ENCODE measurements at places on chromosomes 12 and 14.

- no peaks in the 10 kb centered on the region for H3K27me3 ChIP-seq
- no peaks in the 10 kb centered on the region for H3K4me1 ChIP-seq
- H3K36me3 ChIP-seq, result peaks cover 4% of the 10 kb centered on the region
- H3K27ac ChIP-seq, result peak overlapping the region; percentile 45
- no peak for DNase-seq
These were observed 35.8 kb upstream of the FBXO33 start for GRCh38 chr14:39467889-39468524.

- no peak overlapping the region for H3K27ac ChIP-seq
- no peak for DNase-seq
- H3K27me3 ChIP-seq, result no peaks in the 10 kb centered on the region
- H3K4me3 ChIP-seq, result no peak overlapping the region
- H3K36me3 ChIP-seq, result peaks cover 3% of the 10 kb centered on the region
- H3K4me1 ChIP-seq, result no peaks in the 10 kb centered on the region
These were observed 54.7 kb upstream of the DDX11 start for GRCh38 chr12:31018790-31019505.

- H3K27ac ChIP-seq, result peak overlapping the region; percentile 98
- no peak for DNase-seq
- H3K4me1 ChIP-seq, result peaks cover 30% of the 10 kb centered on the region
- H3K4me3 ChIP-seq, result peak overlapping the region; percentile 93
These were observed 33.9 kb downstream of the MIA2 start for GRCh38 chr14:39267608-39268005.

DNA sequence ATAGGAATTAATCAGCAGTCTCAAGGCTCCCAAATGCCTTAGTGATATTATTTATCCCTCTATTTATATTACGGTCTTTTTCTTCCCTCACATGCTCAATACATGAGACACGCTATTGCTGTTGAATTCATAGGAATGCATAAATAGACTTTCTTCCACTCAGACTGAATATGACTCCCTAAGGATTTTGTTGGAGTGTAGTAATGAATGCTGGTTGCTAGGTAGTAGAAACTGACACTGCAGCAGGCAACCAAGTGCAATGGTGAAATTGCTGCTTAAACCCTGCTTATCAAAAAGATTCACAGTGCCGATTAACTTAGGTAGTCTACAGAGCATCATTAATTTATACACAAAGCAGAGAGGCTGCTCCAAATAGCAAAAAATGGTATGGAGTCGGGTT is 168.2 kb downstream of the KCNC2 start:
- H3K27me3 ChIP-seq, result peaks cover 8% of the 10 kb centered on the region
- no peak overlapping the region for H3K27ac ChIP-seq
- H3K36me3 ChIP-seq, result no peaks in the 10 kb centered on the region
- DNase-seq, result no peak

GRCh38 chr12:20493934-20494333 is 125.6 kb downstream of the PDE3A start:
- H3K27ac ChIP-seq, result peak overlapping the region; percentile 50
- H3K4me1 ChIP-seq, result peaks cover 28% of the 10 kb centered on the region

GRCh38 chr14:96713426-96713825 is 83.8 kb upstream of the VRK1 start:
- H3K27me3 ChIP-seq, result peaks cover 23% of the 10 kb centered on the region
- DNase-seq, result no peak
- peaks cover 1% of the 10 kb centered on the region for H3K4me1 ChIP-seq
- H3K36me3 ChIP-seq, result no peaks in the 10 kb centered on the region

GRCh38 chr12:27940756-27941402 is 31.7 kb downstream of the PTHLH start:
- DNase-seq, result peak; percentile 67
- H3K36me3 ChIP-seq, result no peaks in the 10 kb centered on the region
- no peaks in the 10 kb centered on the region for H3K27me3 ChIP-seq
- H3K4me1 ChIP-seq, result no peaks in the 10 kb centered on the region
- H3K27ac ChIP-seq, result no peak overlapping the region

DNA sequence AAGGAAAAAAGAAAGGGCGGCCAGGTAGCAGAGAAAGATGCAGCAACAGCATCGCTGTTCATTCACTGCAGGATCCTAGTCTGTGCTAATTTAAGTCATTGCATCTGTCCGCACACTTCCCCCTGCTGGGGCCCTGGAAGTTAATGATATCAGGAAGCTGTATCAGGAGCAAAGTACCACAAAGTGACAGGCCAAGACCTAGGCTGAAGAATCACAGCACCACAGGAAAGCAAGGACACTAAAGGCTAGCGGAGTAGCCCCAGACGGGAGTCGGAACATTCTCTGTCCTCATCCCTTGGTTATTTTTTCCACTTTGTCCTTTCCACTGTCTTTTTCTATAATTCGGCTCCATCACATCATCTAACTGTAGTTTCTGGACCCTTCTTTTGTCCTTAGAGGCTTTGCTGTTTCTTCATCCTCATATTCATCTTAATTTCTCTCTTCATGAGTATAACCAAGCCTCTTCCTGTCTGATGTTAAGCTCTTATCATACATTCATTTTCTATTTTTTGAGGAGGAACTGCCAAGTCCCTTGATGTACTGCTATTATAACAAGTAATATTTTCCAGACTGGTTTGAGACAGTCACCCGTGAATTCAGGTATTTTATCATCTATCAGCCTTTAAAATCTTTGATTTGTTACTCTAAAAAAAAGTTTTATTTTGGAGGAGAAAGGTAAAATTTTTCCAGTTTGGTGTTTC is 28.3 kb downstream of the DUSP16 start:
- peaks cover 25% of the 10 kb centered on the region for H3K4me1 ChIP-seq
- H3K4me3 ChIP-seq, result no peak overlapping the region
- H3K27me3 ChIP-seq, result no peaks in the 10 kb centered on the region
- H3K27ac ChIP-seq, result peak overlapping the region; percentile 66
- H3K36me3 ChIP-seq, result peaks cover 2% of the 10 kb centered on the region

DNA sequence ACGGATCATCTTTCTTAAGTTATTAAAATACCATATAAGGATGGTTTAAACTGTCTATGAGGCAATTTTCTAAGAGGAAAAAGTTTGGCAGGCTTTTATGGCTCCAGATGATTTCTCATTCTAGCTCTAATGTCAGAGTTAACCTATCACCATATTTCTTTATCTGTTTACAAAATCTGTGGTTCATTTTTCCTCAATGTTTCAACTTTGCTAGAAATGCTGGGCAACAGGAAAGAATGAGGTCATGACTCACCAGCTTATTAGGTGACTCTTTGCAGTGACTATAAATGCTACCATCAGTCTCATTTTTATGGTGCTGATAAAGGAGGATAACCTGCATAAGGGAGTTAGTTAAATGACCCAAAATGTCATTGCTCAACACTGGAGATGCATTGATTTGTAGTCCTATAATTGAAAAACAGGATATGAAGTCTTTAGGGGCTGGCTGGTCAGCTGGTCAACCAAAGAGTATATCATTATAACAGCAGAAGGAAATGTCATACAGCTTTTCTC is 45.3 kb upstream of the RAP1B start:
- H3K4me3 ChIP-seq, result no peak overlapping the region
- H3K36me3 ChIP-seq, result peaks cover 2% of the 10 kb centered on the region
- no peaks in the 10 kb centered on the region for H3K4me1 ChIP-seq
- H3K27me3 ChIP-seq, result no peaks in the 10 kb centered on the region

GRCh38 chr14:55267820-55268219 is 3.4 kb upstream of the FBXO34 start:
- H3K4me1 ChIP-seq, result peaks cover 11% of the 10 kb centered on the region
- no peak for DNase-seq
- no peak overlapping the region for H3K27ac ChIP-seq
- no peaks in the 10 kb centered on the region for H3K27me3 ChIP-seq
- H3K36me3 ChIP-seq, result no peaks in the 10 kb centered on the region

DNA sequence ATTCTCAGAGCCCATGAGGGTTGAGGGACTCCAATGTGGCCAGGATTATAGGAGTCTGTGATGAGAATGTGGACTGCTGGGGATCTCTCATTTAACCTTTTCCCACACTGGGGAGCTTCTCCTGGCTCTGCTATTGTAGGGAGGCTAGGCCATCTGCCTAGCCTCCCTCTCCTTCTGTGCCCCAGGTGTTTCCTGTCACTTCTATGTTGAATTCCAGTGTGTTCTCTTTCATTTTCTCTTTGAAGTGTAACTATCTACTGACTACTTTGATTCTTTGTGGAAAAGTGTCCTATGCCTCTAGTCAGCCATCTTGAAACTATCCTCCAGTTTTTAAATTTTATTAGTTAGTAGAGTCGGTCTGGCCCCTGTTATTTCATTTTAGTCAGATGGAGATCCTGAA is 53.4 kb upstream of the ABCD2 start:
- DNase-seq, result no peak
- H3K27ac ChIP-seq, result no peak overlapping the region
- H3K4me1 ChIP-seq, result no peaks in the 10 kb centered on the region
- H3K4me3 ChIP-seq, result no peak overlapping the region
- no peaks in the 10 kb centered on the region for H3K36me3 ChIP-seq
- H3K27me3 ChIP-seq, result no peaks in the 10 kb centered on the region

GRCh38 chr12:89861086-89861485 is 152.4 kb upstream of the ATP2B1 start:
- H3K27me3 ChIP-seq, result no peaks in the 10 kb centered on the region
- DNase-seq, result no peak
- no peak overlapping the region for H3K4me3 ChIP-seq
- no peak overlapping the region for H3K27ac ChIP-seq
- no peaks in the 10 kb centered on the region for H3K4me1 ChIP-seq

DNA sequence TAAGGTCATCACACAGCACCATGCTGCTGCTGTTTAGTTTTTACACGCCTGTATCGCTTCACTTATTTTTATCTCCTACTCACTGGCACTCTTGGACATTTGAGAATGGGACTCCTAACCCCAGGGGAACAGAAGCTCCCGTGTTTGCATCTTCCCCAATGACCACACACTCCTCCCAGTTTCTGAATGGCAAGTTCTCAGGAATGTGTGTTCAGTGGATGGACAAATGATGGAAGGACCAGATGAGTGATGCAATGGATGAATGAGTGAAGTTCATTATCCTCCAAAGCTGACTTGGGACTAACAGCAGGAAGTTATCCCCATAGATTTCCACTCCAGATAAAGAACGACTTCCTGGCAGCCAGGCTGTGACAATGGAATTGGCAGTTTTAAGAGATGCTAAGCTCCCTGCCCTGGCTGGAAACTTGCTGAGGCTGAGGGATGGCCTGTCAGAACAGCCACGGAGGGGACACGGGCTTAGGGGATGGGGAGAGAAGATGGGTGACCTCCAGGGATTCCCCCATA is 231.5 kb downstream of the SLC15A4 start:
- H3K27ac ChIP-seq, result no peak overlapping the region
- no peak overlapping the region for H3K4me3 ChIP-seq
- H3K27me3 ChIP-seq, result peaks cover 31% of the 10 kb centered on the region
- no peaks in the 10 kb centered on the region for H3K36me3 ChIP-seq
- no peaks in the 10 kb centered on the region for H3K4me1 ChIP-seq

DNA sequence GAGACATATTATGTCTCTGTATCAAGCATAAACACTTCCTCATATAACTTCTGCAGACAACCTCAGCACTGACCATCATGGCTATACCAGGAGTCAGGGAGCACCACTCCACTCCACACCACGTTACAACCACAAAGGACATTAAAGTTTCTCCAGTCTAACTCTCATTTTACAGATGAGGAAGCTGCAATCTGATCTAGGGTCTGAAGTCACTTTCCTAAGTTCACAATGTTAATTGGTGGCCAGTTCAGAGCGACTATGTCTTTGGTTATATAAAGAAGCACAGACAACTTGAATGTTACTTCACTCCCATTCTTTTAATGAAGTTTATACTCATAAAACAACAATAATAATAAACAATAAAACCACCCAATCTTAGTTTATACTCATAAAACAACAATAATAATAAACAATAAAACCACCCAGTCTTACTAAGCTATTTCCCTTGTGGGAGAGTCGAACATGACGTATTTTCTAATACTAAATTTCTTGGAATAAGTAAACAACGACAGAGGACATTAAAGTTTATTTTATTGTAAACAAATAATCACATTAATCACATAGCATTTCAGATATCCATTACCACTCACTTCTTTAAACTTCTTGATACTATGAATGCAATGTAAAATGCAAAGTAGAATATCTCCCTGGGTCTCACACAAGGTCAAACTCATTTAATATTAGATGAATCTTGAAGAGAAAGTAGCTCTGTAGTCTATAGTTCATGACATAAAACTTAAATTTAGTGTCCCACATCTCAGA is 72.4 kb upstream of the SSTR1 start:
- H3K4me3 ChIP-seq, result no peak overlapping the region
- H3K27me3 ChIP-seq, result no peaks in the 10 kb centered on the region
- H3K27ac ChIP-seq, result no peak overlapping the region
- H3K4me1 ChIP-seq, result no peaks in the 10 kb centered on the region
- H3K36me3 ChIP-seq, result no peaks in the 10 kb centered on the region

DNA sequence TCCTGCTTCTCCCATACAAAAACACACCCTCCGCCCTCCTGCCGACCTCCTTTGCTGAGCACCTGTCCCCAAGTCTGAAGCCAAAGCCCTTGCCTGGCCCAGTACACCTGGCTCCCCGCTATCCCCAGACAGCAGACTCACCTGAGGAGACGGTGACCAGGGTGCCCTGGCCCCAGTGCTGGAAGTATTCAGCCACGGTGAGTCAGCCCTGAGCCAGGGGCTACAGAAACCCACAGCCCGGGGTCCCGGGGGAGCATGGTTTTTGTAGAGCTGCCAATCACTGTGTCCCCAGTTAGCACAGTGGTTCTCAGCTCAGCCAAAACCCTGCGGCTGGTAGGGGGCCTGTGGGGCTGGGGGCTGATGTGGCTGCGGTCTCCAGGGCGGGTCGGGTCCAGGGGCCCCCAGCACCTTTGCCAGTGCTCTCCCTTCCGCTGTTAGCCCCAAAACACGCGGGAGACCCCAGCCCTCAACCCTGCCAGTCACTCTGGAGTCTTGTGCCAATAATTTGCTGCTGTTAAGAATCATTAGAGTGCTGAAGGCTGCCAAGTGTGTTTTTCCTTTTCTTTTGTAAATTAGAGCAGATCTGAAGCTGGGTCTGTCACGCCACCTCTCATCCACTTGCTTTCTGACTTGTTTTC is 339.0 kb downstream of the TMEM121 start:
- H3K4me3 ChIP-seq, result no peak overlapping the region
- no peak for DNase-seq
- H3K27me3 ChIP-seq, result no peaks in the 10 kb centered on the region
- H3K27ac ChIP-seq, result no peak overlapping the region

- H3K4me3 ChIP-seq, result peak overlapping the region; percentile 41
- H3K27ac ChIP-seq, result peak overlapping the region; percentile 22
- peak; percentile 62 for DNase-seq
- H3K4me1 ChIP-seq, result peaks cover 5% of the 10 kb centered on the region
- peaks cover 10% of the 10 kb centered on the region for H3K36me3 ChIP-seq
These were observed 2.1 kb downstream of the DDN start for GRCh38 chr12:48996794-48997718.

DNA sequence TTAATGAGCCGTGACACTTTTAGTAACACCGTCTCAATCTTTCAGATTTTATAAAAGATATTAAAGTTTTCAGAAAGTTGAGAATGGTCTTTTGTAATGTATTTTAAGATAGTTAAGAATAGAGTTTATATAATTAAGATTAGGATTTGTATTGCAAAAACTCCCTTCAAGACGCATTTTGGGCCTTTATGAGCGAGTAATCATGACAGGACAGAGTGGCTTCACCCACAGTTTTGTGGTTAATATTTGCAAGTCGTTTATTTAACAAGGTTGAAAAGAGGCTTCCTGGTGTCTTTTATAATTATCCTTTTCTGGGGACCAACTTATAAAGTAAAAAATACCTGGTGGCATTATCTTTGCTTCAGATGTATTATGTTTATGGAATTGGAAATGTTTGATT is 44.0 kb downstream of the TRAF3 start:
- no peak overlapping the region for H3K4me3 ChIP-seq
- H3K27ac ChIP-seq, result no peak overlapping the region
- H3K4me1 ChIP-seq, result peaks cover 39% of the 10 kb centered on the region
- no peak for DNase-seq
